ENCODE measurements at places on chromosomes 5 and 9. TPM values are rescaled to one million over a fixed set of nuclear protein-coding genes. Genes with fewer than 3 reads are reported as not detected.

IFNA21 gene
- polyA plus RNA-seq, result not detected

DNA sequence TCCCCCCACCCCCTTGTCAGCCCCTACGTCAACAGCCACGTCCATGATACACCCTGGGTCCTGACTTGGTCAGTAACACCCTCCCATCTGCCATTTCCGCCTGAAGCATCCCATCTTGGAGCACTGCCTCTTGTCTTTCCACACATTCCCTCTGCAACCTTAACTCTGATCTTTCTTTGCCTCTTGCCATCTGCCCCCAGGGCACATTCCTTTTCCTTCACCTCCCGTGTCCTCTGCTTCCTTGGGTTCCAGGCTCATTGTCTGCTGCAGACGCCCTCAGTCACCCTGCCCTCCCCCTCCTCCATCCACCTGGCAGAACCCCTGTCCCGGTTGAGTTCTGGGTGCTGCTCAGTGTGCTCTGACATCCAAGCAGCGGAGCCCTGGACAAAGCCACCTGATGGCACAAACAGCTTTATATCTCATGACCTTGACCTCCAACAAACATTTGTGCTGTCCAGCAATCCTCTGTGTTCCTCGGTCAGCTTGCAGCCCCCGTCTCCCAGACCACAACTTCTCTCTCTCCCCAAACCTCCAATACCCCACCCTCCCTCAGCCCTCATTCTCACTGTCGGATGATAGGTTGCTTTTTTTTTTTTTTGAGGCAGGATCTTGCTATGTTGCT is 97.7 kb upstream of the IER5L start:
- no peak for DNase-seq

DNA sequence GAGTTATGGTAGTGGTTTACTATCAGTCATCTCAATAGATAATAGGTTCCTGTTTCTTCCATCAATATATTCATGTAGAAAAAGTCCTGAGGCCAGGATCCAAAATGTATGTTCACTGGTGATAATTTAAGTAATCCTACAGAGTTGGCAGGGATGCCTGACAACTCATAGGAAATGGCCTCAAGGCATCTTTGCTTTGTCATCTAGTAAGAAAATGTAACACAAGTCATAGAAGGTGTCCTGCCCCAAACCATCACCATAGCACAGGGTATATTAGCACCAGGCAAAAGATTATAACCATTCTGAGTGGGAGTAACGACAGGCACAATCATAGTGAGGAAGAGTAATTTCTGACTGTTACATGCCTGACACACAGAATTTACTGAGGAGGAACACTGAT is 257.0 kb downstream of the TMEM167A start:
- no peak for DNase-seq

DNA sequence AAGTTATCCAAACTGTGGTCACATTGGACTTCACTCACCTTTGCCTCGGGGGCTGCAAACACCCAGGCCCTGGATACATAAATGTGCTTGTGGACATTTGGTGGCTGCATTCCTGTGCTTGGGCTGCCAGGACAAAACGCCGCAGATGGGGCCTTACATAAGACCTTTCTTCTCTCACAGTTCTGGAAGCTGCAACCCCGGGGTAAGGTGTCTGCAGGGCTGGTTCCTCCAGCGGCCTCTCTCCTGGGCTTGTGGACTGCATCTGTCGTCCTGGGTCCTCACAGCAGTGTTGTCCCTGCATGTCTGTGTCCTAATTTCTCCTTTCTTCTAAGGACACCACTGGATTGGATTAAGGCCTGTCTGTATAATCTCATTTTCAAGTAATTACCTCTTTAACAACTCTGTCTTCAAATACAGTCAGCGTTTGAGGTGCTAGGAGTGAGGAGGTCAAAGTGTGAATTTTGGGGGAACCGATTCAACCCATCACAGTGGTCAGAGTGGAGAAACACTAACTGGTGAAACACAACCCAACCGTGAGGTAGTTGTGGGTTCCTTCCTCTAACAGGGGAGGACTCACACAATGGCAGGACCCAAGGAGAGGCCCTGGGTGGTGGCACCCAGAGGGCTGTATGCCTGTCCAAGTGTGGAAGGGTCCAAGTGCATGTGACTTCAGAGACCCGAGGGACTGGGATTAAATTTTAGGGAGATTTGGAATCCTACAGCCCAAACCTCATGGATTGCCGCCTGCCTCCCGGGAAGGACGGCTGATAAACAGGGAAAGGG is 415.6 kb downstream of the IRX2 start:
- DNase-seq, result no peak

- DNase-seq, result no peak
Measured at GRCh38 chr9:137311986-137312851, 10.1 kb upstream of the NRARP start.

DNA sequence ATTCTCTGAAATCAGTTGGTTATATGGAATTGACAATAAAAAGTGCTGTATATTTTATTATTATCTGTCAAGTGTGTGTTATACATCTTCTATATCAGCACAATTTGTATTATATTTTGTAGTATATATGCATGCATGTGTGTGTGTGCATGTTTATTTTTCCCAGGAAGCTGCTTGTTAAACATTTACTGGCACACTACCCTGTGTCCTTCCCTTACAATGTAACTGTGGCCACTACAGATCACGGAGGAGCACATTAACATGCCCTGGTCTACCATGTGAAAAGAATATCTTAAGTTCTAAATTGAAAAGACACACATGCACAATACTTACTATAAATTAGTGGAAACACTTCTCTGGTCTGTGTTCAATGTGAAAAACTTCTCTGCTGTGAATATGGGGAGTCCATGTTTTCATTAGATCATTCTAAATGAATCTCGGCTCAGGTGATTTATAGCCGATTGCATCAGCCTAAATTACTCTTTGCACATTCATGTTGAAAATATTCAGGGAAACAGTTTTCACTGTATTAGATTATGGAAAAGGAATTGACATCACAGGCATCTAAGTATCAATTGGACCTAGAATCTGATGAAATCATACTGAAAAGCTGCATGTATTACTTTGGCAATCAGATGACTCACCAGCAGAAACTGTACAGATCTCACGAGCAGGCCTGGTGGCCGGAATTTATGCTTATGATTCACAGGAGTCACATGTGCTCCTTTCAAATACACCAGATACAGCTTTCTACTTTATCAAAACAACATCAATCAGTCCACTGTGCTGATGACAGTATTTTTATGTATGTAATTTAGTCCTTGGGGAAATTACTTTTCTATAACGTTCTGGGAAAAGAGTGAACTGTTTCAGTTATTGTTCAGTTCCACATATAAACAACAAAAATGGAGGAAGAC is 39.4 kb downstream of the LURAP1L start:
- peak; percentile 98 for DNase-seq

Measured in AG04450 (cell line).